ENCODE measurements at places on chromosomes 3 and 15.

DNA sequence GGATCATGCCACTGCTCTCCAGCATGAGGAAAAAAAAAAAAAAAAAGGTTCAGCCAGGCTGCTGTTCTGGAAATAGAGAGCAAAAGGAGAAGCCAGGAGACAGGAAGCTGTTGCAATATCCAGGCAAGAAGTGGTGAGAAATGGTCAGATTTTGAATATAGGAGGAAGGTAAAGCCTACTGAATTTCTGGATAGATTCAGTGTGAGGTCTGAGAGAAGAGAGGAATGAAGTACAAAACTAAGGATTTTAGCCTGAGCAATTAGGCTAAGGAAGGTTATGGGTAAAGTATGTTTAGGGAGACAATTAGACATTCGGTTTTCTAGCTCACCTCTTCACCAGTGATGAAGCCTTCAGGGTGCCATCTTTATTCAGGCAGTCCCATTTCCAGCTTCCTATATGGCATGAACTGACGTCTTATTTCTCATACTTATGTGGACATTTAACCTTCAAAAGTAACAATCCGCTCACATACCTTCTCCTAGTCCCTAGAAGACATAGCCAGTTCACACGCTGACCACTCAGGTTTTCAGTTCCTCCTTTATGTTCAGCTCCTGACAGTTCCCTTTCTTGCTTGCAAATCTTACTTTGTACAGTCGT lies 57.2 kb downstream of the KIF9 start:
- DNase-seq = no peak

DNA sequence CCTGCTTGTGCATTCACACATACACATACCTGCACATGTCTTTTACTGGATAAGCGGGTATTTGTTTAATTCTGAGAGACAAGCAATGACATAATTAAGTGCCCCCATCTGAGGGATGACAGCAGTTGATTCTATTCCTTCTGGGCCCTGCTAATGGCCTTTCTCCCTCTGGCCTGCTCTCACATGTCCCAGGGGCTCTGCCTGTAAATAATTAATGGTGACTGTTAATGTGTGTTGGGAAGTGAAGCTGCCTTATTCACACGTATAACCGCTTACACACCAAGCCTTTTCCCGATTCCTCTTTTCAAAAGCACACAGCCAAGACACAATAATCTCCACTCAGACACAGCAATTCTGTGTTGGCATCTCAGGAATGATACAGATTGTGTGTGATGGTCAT lies 47.8 kb downstream of the LRRK1 start:
- no peak for DNase-seq

- no peak for DNase-seq
Measured at GRCh38 chr3:89264037-89264560, 156.7 kb downstream of the EPHA3 start.

GRCh38 chr3:22960105-22960984 lies 242.8 kb upstream of the UBE2E2 start:
- DNase-seq = no peak

DNA sequence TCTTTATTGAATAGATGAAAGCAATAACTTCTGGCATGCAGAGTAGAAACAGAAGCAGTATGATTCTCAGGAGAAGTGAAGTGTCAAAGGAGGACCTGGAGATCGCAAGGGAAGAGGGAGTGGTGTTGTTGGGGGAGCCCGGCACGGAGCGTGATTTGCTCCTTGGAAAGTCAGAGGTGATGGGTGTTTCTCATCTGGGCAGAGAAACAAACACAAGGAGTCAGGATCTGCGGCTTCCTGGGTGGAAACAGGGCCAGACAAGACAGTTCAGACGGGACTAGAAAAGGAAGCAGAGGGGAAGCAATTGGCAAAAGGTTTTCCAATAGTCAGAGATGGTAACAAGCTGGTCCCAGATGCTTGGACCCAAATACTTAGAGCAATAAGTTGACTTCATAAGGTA lies 34.4 kb upstream of the CCDC80 start:
- DNase-seq = no peak

DNA sequence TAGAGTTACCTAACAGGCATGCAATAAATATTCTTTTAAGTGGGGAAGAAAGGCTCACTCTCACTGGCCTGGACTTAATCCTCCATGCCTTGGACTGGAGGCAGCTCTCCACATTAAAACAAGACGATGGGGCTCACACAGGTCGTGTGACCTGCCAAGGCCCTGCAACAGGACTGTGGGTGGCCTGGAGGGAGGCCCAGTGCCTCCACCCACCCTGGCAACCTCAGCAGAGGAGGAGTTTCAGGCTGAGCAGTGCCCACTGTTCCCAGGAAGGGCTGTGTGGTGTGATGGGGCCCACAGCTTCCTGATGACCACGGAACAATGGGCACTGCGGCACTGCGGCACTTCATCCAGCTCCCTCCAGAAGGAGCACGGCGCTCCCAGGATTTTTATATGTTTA lies 5.5 kb downstream of the UROC1 start:
- DNase-seq = peak; percentile 28

GRCh38 chr3:78174821-78175220 lies 1134.9 kb downstream of the ROBO2 start:
- no peak for DNase-seq

GRCh38 chr3:28132941-28133340 lies 108.5 kb upstream of the CMC1 start:
- no peak for DNase-seq

- DNase-seq = no peak
Measured at GRCh38 chr3:187973977-187974870, 179.7 kb upstream of the LPP start.

DNA sequence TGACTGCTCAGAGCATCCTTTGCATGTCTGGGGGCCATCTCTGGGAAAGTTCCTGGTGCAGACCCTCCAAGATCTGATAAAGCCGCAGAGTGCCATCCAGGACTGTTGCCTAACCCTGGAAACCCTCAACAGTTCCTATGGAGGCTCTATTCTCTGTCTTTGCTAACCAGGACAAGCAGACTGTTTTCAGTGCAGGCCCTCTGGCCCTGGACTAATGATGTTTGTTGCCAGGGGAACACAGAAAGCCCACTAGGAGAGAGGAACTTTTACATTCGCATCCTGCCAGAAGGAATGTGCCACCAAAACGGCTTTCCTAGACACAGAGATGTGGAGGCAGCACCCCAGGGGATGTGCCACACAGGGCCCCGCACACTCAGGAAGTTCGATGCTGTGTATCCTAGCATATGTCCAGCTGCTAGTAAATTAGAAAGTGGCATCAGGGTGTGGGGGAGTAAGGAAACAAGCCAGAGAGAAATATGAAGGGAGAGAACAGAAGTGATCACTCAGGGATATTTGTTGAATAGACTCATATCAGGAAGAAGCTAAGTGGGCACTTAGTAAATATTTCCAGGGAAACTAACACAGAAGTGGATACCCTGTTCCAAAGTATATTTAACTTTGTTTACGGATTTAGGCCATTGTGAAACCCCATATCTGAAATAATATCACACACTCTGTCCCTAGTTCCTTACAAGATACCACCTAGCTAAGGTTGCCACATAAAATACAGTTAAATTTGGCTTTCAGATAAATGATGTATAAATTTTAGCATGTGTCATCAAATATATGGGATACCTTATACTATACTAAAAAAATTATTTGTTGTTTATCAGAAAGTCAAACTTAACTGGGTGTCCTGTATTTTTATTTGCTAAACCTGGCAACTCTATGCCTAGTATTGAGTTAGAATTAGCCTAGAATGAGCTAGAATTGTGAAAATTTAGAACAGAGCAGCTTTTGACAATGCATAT lies 29.9 kb upstream of the TMOD3 start:
- DNase-seq = no peak

DNA sequence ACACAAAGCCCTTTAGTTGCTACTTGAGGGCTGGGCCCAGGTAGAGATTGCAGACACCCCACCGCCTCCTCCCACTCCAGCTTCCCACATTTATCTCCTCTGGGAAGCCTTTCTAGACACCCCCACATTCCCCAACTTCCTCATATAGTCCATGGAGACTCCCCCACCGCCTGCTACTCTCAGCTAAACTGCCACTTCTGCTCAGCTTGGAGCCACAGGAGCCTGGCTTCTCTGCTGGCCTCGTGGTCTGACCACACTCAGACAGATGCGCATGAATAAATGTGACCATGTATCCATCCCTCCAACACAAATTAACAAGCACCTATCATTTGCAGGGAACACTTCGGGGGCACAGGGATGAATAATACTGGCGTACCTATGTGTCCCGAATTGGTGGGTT lies 10.5 kb upstream of the ACSBG1 start:
- DNase-seq = no peak

DNA sequence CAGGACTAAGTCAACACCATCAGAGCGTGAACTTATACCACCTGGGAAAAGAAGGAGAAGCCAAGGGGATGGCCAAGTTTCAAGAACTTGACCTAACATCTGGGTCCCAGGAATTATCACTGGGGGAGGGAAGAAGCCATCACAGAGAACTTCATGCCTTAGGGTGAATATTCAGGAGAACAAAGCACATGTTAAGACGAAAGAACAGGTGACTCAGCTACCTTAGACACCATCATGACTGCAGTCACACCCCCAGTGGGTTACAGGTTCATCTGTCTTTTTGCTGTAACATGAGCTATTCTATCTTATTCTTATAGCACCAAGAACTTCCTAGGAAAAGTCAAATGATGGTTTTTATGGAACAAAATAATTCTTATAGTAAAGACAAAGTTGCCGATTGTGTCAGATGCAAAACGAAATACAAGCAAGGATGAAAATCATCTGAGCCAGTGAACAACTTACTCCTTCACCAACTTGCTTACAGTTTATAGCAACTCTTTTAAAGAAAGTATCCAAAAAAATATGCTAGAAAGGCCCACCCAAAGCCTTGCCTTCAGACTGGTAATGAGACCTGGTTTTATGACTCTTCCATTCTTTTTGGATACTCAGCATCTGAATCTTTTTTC lies 72.0 kb downstream of the TPRA1 start:
- no peak for DNase-seq

DNA sequence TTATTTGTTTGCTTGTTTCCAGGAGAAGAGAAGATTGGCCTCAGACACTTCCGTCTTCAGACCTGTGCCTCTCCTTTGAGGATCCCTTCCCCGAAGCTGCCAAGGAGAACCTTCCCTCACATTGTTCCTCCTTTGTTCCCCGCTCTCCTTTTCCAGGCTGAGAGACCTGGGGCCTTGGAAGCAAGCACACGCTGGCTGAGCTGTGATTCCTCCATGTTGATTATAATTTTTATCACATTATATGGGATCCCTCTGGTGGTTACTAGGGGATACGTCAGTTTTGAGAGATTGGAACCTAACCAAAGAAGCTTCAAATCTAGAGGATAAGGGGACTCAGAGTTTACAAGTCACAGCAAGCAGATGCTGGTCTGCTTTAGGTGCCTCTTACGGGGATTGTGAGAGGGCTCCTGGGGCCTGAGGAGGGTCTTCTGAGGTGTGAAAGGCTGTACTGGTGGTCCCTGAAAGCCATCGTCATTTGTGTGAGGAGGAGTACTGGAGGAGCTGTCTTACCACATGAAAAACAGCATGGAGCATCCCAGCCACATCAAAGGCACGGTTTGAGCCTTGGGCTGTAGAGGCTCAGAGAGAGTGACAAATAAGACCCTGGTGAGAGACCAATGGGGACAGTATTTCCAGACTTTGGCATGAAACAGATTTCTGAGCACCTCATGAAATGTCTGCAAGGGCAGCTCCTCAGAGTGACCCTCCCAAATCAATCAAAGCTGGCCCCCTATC lies 760.1 kb upstream of the CFAP20DC start:
- no peak for DNase-seq

GRCh38 chr3:194269610-194270145 lies 81.5 kb downstream of the CPN2 start:
- DNase-seq = peak; percentile 60

GRCh38 chr3:111588527-111588926 lies 6.6 kb downstream of the ZBED2 start:
- no peak for DNase-seq

DNA sequence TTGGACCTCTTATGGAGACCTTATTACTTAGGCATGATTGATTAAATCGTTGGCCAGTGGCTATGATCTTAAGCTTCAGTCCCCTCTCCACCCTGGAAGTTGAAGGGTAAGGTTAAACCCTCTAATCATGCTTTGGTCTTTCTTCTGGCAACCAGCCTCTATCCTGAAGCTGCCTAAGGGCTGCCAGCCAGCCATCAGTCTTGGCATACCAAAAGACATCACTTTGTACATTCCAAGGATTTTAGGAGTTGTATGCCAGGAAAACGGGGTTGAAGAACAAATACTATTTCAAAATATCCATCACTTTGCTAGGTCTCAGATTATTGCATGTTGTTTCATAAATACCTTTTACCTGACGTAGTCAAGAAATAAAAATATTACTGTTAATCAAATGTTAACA lies 28.9 kb downstream of the UBE2E2 start:
- no peak for DNase-seq

GRCh38 chr3:50154476-50154839 lies 666 bp upstream of the SEMA3F start:
- DNase-seq = no peak

DNA sequence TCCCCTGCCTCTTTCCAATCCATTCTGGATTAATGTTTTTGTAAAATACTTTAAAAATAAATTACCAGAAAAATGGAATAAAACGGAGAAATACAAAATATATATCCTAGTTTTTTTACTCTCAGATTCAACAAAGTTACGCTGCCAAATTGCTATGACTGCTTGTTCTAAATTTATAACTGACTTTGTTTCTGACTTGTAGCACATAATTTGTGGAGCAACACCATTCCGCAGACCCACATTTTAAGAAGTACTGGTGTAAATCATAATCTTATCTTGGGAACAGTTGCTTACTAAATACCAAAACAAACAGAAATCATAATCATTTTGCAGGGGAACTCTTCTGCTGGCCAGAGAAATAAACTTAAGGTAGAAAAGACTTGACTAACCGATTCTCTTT lies 339.4 kb upstream of the CBLB start:
- no peak for DNase-seq

DNA sequence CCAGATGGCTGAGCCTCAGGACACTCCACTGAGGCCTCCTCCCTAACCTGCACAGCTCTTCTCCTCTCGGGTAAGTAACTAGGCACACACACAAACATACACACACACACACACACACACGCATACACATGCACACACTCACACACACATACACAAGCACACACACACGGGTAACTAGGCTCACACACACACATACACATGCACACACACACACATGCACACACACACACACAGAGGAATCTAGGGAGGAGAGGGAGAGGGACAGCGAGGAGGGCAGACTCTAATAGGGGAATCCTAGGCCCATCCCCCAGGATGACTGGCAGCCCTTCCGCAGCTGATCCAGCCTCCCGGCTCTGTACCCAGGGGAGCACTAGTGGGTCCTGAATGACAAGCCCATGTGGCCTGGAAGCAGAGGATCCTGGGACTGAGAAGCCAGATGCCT lies 177.4 kb upstream of the LINGO1 start:
- DNase-seq = no peak

DNA sequence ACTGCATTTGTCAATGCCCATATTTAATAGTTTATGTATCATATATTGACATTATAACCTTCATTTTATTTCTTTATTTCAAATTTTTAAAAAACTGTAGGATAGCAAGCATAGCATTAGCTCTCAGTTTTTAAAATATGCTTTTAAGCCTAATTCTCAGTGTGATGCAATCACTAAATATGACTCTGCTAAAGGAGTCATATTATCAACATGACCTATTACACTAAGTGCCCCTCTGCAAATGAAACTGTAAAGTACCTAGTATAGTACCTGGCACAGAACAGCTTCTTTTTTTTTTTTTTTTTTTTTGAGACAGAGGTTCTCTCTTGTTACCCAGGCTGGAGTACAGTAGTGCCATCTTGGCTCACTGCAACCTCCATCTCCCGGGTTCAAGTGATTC lies 179.4 kb upstream of the CGNL1 start:
- DNase-seq = no peak
